ENCODE measurements at places on chromosomes 12 and 14. TPM values are rescaled to one million over a fixed set of nuclear protein-coding genes. Genes with fewer than 3 reads are reported as not detected.

Gene SMCO2
- not detected for total RNA-seq

DNA sequence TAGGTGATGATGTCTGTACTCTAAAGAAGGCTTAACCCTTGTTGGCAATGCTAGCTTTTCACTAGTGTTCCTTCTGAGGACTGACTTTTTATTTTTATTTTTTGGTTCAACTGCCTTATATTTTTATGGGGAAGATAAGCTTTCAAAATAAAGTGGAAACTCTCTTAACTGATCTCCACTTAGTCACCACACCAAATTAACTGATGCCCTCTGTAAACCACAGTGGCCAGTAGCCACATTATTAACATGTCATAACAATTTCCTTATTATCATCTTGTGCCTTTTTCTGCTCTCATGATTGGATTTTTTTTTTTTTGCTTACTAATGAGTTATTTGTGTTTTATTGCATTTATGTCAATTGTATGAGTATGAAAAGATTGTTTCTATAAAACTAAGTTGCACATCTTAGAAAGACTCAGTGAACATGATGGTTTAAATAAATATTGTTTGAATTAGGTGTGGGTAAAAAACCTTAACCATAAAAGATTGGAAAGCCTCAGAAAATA, 56.9 kb downstream of the SCFD1 start:
- DNase-seq: no peak

DNA sequence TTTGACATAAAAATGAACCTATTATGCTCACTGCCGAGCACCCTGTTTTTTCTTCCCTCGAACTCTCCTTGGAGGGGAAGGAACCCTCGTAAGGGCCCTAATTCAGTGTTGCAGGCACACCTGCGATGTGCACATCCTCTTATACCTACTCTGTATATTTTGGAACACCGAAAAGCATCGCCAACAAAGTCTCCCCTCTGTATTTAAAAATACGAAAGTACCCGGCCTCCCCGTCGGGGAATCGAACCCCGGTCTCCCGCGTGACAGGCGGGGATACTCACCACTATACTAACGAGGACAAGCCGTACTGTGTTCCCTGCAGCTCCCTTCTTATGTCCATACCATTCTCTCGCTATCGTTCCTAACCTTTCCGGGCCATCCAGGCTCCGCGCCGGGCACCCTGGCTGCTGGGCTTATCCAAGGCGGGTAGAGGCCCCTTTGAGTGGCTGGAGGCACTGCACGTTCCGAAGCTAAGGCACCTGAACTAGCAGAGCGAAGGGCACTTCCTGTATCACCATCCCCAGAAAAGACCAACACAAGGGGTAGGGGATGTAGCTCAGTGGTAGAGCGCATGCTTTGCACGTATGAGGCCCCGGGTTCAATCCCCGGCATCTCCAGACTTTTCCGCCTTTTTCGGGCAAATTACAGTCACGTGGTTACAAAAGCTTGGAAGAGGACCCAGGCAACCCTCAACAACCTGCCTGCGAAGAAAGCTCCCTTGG, 25.1 kb upstream of the UBC start:
- DNase-seq: peak; percentile 91

GRCh38 chr14:44316647-44317440, 190.2 kb downstream of the FSCB start:
- DNase-seq: peak; percentile 44

- no peak for DNase-seq
Measured at GRCh38 chr12:100671396-100672074, 98.1 kb downstream of the GAS2L3 start.

DNA sequence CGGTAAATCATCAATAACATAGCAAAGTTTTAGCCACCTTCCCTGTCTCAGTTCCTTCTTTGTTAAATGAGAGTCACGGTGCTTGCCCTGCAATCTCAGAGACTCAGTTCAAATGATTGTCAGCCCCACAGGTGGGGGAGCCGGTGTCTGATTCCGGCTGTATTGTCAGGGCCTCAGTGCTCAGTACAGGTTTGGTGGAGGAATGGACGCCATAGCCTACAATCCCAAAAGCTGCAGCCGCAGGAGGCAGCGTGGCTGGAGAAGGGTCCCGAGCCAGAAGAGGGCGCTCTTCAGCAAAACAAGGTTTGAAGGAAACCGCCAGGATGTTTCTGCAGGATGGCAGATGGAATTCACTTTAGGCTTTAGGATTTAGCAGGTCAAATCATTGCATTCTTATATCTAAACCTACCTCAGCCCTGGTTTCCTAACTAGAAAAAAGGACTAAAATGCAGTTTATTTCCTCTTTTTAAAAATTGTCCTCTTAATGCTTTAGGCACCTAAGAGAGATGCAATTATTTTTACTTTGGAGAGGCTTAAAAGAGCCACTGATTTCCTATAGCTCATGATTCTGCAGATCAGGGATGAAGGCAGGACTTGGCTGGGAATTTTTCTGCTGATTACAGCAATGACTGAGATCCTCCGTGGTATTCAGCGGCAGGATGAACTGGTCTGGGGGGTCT, 29.2 kb downstream of the FOS start:
- peak; percentile 91 for DNase-seq

DNA sequence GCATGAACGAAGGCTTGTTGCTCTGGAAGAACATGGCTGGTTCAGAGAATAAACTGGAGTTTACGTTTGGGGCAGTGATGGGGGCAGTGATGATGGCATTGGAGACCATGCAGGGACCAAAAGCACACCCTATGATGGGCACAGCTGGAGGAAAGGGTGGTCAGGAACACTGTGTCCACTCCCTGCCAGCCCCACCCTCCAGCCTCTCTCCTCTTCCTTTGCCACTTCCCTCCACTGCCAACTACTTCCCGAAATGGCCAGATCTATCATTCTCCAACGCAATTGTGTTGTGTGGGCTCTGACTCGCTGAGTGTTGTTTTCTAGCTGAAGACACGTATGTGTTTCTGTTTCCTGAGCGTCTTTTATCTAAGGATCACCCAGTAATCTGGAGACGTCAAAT, 39.3 kb upstream of the GSG1 start:
- no peak for DNase-seq

- no peak for DNase-seq
Measured at GRCh38 chr12:115268451-115268850, 584.5 kb upstream of the TBX3 start.

All from ureter (tissue), 1 donor.